CD4-positive, alpha-beta T cell treated with Interleukin-17A for 1 hour (primary cell): ENCODE measurements at places on chromosomes 7 and 10.

DNA sequence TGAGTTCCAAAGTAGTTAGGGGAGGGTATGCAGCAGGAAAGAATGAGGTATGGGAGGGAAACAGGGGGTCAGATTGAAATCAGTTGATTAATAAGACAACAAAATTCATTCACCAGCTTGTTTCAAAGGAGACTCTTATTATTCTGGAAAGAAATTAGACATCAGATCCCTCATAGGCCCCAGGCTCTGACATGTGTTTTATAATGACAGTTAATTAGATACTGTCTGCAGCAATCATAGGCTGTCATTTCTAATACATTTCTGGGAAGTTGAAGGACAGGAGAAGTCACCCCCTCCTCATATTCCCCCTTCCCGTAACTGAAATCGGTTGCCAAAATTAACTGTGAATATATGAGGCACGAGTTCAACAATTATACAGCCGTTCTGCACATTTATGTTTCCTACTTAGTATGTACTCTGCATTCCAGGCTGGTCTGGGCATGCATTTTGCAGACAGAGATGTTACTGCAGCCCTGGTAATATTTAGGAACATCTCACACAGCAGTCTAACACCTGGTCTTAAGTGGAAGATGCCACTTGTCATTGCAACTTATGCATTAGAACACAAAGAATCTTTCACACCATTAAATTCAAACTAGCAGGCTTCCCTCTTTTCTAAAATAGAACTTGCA lies 355.2 kb upstream of the LRGUK start:
- no peak for DNase-seq

- no peak for DNase-seq
Measured at GRCh38 chr7:94115316-94115715, 111.2 kb upstream of the BET1 start.

DNA sequence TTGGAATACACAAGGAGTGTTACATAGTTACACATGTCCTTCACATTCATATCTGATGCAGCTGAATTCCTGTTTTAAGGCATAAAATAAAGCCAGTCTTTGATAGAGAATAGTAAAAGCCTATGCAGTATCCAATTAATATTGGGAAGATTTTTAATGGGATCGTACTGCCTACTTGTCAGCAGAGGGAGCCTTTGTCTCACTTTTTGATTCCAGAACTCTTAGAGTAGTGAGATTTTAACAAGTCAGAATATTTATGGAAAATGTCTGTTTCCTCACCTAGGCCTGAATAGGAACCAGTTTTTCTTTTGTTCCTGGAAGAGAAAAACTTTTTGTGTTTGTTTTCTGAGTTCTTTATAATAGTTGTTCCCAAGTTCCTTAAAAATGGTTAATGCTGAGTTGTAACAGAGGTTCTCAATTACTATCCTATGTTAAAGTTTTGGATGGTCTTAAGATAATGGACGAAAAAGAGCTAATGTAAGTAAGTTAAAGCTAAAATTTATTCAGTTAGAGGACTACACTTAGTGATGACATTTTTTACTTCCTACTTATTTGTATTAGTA lies 114.0 kb downstream of the BBS9 start:
- peak; percentile 5 for DNase-seq

- no peak for DNase-seq
Measured at GRCh38 chr7:139650429-139651100, 127.1 kb downstream of the CLEC2L start.

- no peak for DNase-seq
Measured at GRCh38 chr10:49500412-49500811, 38.5 kb downstream of the ERCC6 start.

- no peak for DNase-seq
Measured at GRCh38 chr7:140640060-140640637, 464 bp downstream of the DENND2A start.

- DNase-seq = no peak
Measured at GRCh38 chr7:70183278-70183677, 585.0 kb downstream of the AUTS2 start.

- no peak for DNase-seq
Measured at GRCh38 chr10:133332936-133333699, 3.6 kb downstream of the CALY start.

DNA sequence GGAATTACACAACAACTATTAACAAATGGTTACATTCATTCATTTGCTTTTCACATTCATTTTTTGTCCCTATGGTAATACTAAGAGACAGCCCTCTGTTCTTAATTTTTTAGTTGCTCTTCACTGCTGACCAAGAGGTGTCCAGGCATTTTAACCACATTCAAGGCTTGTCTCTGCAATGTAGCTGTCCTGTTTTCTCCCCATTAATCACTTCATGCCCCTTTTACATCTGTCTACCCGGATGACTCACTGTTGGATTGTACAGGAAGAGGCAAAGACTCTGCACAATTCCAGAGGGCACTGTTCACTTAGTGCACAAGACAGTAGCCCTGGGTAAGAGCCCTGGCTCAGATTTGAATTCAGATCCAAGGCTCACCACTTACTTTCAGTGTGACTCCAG lies 168.5 kb downstream of the NOC3L start:
- no peak for DNase-seq

DNA sequence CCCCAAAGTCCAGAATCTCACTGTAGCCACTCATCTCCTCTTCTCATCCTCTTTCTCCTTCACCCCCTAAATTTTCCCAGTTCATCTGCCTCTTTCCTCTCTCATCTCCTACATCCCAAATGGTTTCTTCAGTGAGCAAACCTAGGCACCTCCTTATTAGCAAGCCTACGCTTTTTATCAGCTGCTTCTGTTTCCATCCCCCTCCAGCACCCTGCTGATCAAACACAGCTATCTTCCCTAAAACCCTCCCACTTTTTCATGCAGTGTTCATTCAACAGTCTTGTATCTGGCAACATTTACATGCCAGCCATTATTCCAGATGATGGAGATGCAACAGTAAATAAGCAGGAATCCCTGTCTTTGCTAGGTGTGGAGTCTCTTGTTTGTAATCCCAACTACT lies 3.3 kb upstream of the ABRAXAS2 start:
- DNase-seq = no peak

DNA sequence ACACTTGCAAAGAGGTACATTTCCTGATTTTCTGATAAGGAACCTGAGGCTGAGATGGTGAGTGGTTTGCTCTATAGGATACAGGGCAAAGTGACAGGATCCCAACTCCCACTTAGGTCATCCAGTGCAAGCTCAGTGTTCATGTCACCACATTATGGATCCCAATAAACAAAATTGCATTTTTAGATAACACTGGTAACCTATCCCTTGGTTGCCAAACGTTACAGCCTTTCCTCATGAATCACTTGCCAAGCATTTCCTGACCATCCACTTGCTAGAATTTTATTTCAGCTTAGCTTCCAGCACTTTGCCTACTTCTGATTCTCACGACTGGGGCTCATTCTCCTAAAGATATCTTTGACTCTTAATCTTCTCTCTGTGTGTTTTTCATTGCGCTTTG lies 131.4 kb upstream of the ODAD2 start:
- no peak for DNase-seq

DNA sequence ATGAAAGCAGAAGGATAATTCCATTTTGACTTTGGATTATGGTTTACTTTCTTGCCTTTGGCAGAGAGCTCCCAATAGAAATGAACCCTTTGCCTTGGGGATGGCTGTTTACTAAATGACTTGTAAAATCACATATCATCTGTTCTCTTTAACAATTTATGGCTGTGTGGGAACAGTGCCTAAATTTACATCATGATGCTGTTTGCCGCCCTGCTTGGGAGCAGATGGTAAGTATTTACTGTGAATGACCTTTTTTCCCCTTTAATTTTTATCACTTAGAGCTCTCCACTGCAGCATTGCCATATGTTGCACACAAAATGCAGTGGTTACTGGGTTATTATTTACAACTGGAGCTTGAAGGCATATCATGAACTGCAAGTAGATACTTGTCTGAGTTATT lies 13.4 kb downstream of the HEPACAM2 start:
- DNase-seq = no peak

- DNase-seq = no peak
Measured at GRCh38 chr7:54877683-54878082, 118.7 kb upstream of the SEC61G start.

DNA sequence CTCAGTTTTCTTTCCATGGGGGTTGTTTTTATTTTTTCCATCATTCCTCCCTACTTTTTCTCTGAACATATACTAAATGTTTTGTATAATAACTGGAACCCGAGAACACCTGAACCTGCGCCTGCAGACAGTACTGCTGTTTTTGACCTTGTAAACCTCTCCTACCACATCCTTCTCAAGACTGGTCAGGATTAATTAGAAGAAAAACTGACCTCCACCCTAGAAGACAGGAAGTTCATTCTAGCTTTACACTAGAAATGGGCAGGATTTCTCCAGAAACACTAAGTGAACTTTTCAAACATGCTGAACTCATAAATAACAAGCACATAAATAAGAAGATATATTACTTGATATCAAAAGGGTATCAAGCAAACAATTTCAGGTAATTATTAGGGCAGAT lies 751 bp upstream of the HYCC1 start:
- no peak for DNase-seq

GRCh38 chr7:158094046-158094445 lies 493.6 kb downstream of the PTPRN2 start:
- no peak for DNase-seq

DNA sequence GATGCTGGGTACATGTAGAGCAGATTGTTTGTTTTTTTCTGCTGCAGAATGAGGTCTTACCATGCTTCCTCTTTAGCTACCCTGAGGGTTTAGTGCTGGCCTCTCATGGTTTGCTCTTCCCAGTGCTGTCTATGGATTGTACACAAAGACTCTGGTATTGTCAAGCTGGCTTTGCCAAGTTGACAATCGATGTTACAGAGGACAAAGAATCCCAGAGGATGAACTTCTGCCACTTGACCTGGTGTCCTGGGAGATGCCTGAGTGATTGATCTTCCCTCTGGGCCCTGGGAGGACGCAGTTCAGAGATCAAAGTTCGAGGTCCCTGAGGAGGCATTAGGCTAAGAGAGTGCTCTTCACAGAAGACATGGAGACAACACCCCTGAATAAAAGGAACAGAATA lies 865.4 kb downstream of the CCSER2 start:
- DNase-seq = no peak

GRCh38 chr7:140526787-140527664 lies 47.7 kb upstream of the MKRN1 start:
- no peak for DNase-seq
